Stimulated activated CD4-positive, alpha-beta T cell treated with anti-CD3 and anti-CD28 coated beads, TNF-alpha, amount 100 ng/mL, for 4 hours (primary cell): ENCODE measurements at places on chromosomes 7 and 10.

GRCh38 chr10:104123397-104123796, 1.4 kb downstream of the SFR1 start:
- no peak for DNase-seq

DNA sequence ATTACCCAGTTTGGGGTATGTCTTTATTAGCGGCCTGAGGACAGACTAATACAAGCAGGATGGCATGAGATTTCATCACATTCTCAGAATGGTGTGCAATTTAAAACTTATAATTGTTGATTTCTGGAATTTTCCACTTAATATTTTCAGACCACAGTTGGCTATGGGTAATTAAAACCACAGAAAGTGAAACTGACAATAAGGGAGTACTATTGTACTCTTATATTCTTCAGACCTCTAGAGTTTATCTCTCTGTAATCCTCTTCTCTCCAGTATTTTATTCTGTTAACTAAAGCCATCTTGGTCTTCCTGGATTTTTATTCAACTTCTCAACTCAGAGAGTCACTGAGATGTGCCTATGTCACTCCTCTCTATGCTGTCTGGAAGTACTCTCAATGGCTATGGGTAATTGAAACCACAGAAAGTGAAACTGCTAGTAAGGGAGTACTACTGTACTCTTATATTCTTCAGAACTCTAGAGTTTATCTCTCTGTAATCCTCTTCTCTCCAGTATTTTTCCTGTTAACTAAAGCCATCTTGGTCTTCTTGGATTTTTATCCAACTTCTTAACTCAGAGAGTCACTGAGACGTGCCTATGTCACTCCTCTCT, 118.3 kb downstream of the PPP1R17 start:
- no peak for DNase-seq

DNA sequence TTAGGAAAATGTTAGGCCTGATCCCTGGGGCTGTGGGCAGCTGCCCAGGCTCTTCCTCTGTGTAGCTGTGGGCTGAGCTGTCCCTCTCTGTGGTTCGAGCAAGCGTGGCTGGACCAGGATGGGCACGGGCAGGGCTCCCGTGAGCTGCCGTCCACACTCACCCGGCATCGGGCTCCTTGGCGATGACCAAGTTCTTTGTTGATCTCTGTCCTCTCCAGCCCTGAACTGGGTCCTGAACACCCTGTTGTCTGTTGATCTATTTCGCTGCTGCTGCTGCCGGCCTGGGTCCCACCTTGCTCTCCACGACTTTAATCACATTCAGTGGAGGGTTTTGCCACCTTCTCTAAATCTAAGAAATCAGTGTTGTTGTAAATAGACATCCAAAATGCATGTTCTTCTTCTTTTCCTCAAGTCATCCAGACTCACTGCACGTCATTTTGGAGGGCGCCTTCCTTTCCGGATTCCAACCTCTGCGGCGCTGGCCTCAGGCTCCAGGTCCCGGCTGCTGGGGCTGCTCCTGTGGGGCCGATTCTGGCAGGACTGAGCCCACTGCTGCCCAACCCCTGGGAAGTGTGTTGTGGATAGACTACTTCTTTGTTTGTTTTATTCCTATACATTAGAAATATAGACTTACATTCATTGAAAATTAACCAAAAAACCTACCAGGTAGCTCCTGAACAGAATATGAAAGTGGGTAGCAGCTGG, 100.6 kb downstream of the DYNC2I1 start:
- DNase-seq, result no peak

DNA sequence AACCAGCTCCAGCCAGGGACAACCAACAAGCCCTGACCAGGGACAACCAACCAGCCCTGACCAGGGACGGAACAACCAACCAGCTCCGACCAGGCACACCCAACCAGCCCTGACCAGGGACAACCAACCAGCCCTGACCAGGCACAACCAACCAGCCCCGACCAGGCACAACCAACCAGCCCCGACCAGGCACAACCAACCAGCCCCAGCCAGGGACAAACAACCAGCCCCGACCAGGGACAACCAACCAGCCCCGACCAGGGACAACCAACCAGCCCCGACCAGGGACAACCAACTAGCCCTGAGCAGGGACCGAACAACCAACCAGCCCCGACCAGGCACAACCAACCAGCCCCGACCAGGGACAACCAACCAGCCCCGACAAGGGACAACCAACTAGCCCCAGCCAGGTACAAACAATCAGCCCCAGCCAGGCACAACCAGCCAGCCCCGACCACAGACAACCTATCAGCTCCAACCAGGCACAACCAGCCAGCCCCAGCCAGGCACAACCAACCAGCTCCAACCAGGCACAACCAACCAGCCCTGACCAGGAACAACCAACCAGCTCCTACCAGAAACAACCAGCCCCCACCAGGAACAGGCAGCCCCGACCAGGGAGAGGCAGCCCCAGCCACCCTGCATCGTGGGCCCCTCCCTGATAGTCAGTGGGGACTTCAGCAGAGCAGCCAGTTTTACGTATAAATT, 56.4 kb downstream of the PROSER2 start:
- DNase-seq, result no peak

GRCh38 chr10:63977329-63977923, 456.2 kb downstream of the REEP3 start:
- no peak for DNase-seq

DNA sequence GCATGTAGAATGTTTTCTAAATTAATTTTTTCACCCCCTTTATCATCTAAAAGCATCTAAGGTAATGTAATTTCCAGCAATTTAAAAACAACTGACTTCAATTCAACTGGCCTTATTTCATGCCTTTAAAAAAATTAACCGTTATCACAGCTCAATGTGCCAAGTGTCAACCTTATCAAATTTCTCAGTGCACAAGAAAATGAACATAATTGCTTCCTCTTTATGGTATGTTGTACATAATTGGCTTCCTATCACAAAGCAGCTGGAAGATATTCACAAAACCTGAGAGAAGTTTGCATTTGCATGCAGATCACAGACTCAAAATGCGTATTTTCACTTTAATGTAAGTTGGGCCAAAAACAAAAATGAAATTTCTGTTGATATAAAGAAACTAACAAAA, 966.4 kb downstream of the GRM8 start:
- DNase-seq, result no peak

- no peak for DNase-seq
Measured at GRCh38 chr7:6438427-6438826, 9.3 kb downstream of the DAGLB start.
